ENCODE measurements at places on chromosomes 5 and 9. TPM values are rescaled to one million over a fixed set of nuclear protein-coding genes. Genes with fewer than 3 reads are reported as not detected.

HTR4 gene
- polyA plus RNA-seq, result not detected

DNA sequence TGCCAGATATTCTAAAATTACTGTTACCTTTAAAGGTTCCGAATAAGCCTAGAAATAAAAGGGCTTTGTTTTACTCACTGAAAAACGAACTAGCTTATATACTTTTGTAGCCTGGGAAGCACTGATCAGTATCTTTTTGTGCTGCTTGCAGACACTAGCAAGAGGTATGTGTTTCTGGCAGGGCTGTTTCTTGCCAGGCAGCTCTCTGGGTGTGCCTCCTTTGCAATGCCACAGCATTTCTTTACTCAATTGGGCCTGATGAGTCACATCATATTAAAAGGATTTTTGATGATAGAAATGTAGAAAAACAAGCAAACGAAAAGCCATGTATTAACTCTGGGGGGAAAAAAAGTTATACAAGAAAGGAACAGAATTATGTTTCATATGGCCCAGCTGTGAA is 35.6 kb downstream of the CD180 start:
- peak; percentile 57 for DNase-seq

GRCh38 chr9:18394847-18395351 is 79.1 kb upstream of the ADAMTSL1 start:
- no peak for DNase-seq

TBCA gene
- polyA plus RNA-seq, result 128 TPM

- no peak for DNase-seq
These were observed 57.0 kb downstream of the FBXL17 start for GRCh38 chr5:108324886-108325285.

C5orf63 gene
- 0.86 TPM for polyA plus RNA-seq

DNA sequence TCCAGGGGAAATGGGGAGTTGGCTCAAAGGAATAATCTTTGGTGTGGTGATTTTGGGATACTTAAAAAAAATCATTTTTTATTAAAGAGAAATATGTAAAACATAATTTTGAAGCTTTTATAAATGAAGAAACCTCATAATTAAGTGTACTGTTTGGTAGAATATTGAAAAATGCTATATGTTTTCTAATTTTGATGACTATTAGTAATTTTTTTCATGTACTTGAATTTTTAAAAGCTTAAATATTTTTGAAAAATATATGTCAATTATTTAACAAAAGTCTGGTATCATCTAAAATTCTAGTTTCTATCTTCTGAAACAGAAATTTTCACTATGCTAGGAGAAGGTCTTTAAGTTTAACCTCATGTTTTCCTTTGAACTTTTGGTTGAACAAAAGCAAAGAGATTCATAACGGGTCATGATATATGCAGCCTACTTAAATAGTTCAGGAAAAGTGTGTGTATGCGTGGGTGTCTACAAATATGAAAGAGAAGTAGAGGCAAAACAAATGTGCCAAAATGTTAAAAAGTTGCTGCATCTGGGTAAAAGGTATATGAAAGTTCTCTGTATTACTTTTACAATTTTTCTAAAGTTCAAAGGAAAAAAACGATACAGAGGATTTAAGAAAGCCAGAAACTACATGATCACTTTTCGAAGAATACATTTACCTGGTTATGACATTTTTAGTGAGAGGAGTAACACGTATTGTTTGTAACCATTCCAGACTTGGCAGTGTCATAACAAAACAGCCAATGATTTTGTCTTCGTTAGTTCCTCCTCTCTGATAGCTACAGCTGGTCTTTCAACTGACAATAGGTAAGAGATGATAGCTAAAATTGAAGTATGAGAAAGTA is 117.3 kb upstream of the TNFAIP8 start:
- DNase-seq, result no peak

TMEM215 gene
- not detected for polyA plus RNA-seq

TEX48 gene
- polyA plus RNA-seq, result not detected

GRCh38 chr5:21219251-21219650 is 1231.3 kb upstream of the CDH18 start:
- no peak for DNase-seq

DNA sequence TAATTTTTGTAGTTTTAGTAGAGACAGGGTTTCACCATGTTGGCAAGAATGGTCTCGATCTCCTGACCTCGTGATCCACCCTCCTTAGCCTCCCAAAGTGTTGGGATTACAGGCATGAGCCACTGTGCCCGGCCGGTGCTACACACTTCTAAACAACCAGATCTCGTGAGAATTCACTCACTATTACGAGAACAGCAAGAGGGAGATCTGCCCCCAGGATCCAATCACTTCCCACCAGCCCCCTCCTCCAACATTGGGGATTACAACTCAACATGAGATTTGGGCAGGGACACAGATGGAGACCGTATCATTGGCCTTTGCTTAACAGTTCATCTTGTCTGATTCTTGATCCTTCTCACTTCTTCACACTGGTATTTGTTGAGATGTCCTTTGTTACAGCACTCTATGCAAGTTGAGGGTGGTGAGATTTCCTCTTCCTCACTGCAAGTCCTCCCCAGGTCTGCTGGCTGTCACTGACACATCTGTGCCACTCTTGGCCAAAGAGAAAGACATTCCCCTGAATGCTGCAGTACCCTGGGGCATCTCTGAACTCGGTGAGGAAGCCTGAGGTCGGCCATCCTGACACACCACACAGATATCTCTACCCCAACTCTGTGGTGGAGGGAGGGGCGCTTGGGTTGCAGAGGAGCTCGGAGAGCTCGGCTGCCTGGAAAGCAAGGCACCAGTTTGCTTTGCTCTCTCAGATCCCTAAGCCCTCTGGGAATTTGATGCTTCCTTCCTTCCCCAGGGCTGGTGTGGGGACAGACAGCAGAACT is 4.2 kb upstream of the SUB1 start:
- DNase-seq, result no peak

DNA sequence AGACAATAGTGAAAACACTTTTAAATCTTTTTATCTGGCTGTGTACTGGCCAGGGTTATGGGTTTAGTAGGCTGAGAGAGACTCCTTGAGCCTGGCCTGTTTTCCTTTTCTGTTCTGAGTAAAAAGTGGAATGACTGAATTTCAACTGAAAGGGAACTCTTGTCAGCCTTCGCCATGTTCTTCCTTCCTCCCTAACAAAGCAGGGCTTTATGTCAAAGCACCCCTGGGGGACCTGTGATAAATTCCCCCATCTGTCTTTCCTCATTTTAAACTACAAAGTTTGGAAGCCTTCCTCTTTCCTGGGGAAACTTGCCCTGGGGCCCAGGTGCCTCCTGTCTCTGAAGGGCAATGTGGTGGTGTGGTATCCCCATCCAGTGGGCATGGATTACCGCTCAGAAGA is 29.7 kb downstream of the LARP1 start:
- no peak for DNase-seq

SLC34A1 gene
- polyA plus RNA-seq, result not detected

ACTL7B gene
- not detected for polyA plus RNA-seq

DNA sequence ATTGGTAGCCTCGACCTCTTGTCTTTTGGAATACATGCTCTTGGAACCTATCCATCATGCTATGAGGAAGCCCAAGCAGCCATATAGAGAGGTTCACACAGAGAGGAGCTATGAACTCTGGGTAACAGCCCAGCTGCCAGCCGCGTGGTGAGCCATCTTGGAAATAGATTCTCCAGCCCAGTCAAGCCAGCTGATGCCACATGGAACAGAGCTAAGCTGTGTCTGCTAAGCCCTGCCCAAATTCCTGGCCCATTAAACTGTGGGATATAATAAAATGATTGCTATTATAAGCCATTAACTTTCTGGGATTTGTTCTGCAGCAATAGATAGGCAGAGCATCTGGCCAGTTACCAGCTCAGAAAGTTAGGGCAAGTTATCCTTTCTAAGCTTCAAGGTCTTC is 4.9 kb upstream of the PRUNE2 start:
- no peak for DNase-seq

TBC1D2 gene
- 75.3 TPM for polyA plus RNA-seq

CSF1R gene
- polyA plus RNA-seq, result 0.07 TPM

DNA sequence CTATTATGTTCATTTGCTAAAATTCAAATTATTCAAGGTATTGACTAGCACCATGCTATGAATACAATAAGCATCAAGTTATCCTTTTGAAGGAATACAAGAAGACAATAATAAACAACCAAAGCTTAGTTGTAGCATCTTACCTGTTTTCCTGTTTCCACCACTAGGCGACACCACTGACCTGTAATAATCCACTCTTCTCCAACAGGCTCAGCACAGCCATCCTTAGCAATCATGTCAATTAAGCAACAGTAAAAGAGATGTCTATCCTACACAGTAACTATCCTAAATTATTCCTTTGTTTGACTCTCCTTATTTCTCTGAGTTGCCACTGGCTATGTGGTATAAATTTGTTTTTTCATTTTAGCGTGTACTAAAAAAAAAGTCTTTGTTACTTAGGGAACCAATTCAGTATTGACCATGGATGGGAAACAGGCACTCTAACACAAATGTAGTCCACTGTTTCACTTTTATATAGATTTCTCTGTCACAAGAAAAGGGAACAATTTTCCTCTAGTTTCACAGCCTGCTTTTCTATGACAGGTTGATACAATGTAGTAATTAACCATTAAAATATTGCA is 46.2 kb downstream of the PCA3 start:
- DNase-seq, result peak; percentile 72

CDC20B gene
- not detected for polyA plus RNA-seq

DNA sequence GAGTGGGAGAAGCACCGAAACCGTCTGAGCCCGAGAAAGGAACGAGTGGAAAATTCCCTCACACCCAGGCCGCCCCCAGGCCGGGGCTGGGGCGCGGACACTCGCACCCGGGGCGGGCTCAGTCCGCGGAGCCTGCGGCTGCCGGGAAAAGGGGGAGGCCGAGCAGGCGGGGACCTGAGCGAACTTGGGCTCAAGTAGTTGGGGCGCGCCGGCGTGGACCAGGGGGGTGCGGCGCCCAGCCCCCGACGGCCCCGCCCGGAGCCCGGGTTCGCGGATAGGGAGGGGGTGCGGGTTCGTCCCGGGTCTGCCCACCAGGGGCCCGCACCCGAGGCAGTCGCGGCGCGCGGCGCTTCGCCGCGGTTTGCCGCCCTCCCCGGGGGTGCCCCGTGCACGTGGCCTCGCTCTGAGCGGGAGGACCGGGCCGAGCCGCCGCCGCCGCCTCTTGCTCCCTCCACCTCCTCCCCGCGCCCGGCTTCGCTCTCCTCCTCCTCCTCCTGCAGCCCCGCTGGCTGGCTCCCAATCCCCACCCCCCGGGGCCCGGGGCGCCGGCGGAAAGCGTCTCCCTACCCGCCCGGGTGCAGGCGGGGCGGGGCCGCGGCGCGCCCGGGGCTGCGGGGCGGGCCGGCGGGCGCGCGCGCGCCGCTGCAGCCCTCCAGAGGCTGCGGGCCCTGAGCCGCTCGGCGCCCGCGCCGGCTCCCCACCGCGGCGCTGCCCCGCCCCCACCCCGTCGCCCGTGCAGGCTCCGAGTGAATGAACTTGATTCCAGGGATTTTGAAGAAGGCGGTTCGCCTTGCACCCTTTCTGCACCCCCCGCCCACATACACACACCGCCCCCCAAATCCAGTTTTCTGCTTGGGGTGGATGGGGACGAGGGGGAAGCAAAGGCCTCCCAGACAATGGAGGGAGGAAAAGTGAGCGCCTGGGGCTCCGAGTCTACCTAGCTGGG is 1.3 kb upstream of the NFIB start:
- peak; percentile 34 for DNase-seq

FLT4 gene
- polyA plus RNA-seq, result 0.07 TPM

- peak; percentile 71 for DNase-seq
These were observed 225.3 kb upstream of the TLE4 start for GRCh38 chr9:79346350-79347020.

FOXD4 gene
- 0.03 TPM for polyA plus RNA-seq

TSLP gene
- 0.93 TPM for polyA plus RNA-seq

SLU7 gene
- 15.9 TPM for polyA plus RNA-seq

DNA sequence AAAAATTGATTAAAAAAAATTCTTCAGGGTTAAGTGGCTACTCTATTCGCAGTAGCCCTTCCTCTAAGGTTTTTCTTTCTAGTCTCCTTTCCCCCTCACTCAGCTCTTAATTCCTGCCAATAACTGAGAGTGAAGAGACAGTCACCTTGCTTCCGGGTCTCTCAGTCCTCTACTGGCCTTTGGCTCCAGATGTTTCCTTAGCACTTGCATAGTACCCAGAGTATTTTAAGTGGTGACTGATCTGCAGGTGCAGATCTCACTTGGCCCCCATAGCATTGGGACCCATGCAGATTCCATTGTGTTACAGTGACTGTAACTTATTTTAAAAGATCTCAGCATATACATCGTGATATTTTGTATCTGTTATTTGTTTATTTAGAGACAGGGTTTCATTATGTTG is 66.2 kb downstream of the GCNT1 start:
- DNase-seq, result no peak

- peak; percentile 93 for DNase-seq
These were observed 223.0 kb downstream of the AUH start for GRCh38 chr9:91138760-91139159.

FOXD4L6 gene
- polyA plus RNA-seq, result not detected

OR13C9 gene
- polyA plus RNA-seq, result not detected

RFESD gene
- polyA plus RNA-seq, result 1.0 TPM

- DNase-seq, result no peak
These were observed 6.6 kb upstream of the WWC1 start for GRCh38 chr5:168284809-168285208.

PSD2 gene
- 0.03 TPM for polyA plus RNA-seq

DNA sequence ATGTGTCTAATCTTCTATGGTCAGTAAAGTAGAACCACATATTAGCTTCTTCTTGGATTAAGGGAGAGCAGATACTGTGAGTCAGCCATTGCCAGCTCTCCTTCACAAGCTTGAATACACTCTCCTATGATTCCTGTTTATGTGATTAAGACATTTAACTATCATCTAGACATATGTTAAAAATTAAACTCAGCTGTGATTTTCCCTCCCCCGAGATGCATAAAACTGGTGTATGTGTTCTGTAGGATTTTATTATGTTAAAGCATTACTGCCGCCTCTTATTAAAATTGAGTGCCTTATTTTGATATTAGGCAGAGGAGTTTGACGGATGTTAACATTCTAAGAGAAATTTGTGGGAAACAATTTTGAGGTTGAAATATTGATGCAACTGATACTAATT is 114.6 kb downstream of the ACTBL2 start:
- peak; percentile 68 for DNase-seq

GOLGA1 gene
- 12.7 TPM for polyA plus RNA-seq

CFAP90 gene
- 0.14 TPM for polyA plus RNA-seq

GRCh38 chr5:76601470-76601869 is 21.7 kb downstream of the F2RL2 start:
- peak; percentile 80 for DNase-seq

IRX4 gene
- polyA plus RNA-seq, result not detected

GRCh38 chr9:88664773-88665172 is 129.8 kb downstream of the NXNL2 start:
- DNase-seq, result no peak

RETREG1 gene
- not detected for polyA plus RNA-seq

INSYN2B gene
- polyA plus RNA-seq, result 9.1 TPM

- peak; percentile 63 for DNase-seq
These were observed 147.4 kb upstream of the KLF9 start for GRCh38 chr9:70561786-70562395.
